ENCODE measurements at places on chromosomes 7 and 10.
A peak's percentile ranks its signal among the peaks of the same experiment; 100 is the strongest.

DNA sequence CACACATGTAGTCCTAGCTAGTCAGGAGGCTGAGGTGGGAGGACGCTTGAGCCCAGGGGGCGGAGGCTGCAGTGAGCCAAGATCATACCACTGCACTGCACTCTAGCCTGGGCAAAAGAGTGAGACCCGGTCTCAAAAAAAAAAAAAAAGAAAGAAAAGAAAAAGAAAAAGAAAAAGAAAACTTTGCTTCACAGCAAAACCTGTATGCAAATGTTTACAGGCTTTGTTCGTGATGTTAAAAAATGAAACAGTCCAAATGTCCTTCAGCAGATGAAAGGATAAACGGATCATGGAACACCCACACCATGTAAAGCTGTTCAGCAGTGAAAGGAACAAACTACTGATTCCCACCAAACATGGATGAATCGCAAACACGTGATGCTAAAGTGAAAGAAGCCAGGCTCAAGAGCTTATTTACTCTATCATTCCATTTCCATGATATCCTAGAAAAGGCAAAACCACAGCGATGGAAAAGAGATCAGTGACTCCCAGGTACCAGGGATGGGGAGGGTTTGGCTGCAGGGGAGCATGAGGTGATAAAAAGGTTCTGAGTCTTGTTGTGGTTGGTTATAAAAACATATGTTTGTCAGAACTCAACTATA, 15.1 kb downstream of the LRRC20 start:
- DNase-seq, result peak; percentile 64

GRCh38 chr7:81190997-81191768, 272.3 kb upstream of the SEMA3C start:
- peak; percentile 53 for DNase-seq

DNA sequence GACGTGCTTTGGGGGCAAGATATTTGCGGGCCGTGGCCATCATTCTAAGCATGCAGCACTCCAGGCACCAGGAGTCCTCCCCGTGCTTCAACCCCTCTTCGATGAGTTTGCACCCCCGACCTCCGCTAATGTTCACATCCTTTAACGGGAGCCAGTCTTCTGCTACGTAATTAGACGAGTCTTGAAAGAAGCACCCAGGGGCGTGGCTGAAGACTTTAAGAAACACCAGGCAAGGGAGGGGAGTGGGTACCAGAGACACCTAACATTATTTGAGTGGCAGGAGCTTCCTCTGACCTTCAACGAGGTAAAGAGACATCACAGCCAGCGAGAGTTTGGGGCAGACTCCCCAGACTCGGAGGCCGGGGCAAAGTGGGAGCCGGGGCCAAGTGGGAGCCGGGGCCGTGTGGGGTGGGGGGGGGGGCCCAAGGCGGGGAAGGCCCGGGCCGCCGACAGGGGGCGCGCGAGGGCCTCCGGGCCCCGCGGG, 31.1 kb upstream of the TOMM7 start:
- no peak for DNase-seq

DNA sequence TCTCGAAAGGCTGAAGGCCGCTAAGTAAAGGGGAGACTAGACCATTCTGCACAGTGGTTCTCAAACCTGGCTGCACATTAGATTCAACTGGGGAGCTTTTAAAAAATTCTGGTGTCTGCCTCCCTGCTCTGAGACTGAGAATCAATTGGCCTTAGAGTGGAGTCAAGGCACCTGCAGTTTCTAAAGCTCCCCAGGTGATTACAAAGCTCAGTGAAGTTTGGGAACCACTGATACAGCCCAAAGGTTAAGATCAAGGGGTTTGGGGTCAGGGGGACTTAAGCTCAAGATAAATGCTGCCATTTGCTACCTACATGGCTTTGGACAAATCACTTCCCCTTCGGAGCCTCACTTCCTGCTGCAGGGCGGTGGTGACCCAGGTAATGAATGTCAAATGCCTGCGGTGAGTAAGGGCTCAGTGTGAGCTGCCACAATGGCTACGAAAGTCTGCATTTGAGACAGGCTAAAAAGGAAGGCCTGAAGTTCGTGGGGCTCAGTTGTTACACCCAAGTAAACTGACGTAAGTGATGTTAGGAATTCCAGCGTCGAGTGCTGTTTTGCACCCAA, 72.3 kb downstream of the TLL2 start:
- no peak for DNase-seq

DNA sequence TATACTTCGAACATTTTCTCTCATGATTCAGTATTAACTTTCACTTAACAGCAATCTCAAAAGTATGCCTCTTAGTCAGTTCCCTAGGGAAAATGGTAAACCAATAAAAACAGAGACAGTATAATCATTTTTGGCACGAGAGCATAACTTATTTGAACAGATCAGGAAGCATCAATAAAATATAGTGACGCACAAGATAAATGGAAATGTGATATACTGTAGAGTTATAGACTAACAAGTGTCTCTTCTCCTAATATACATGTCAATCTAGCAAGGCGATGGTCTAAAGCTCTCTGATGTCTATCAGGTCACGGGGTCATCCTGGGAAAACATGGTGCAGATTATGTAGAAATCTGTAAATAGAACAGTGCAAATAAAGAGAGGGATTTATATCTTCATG, 131.6 kb downstream of the HGF start:
- peak; percentile 91 for DNase-seq

- DNase-seq, result peak; percentile 57
Observed at GRCh38 chr10:20898866-20899535, 1.9 kb upstream of the NEBL start.

- DNase-seq, result no peak
Observed at GRCh38 chr7:123872908-123873307, 27.9 kb downstream of the HYAL4 start.

DNA sequence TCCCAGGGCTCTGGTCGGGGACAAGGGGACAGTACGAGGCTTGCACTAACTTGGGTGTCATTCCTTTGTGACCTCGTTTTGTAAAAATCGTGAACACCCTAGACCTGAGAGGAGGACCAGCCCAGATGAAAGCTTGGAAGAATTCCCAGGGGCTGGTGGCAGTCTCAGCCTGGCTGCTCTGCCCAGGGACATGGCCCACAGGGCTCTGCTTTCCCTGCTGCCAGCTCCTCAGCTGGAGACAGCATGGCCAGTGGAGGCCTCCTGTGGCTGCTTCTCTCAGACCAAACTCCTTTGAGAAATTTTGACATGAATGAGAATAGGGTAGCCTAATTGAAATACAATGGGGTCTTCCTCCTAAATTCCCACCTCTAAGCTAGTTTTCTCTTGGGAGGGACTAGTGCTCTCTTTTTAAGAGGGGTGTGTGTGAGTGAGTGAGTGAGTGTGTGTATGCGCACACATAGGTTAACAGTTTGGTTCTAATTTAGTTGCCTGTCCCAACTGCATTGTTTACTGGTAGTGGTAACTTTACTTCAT, 140.3 kb upstream of the EFCAB10 start:
- no peak for DNase-seq

DNA sequence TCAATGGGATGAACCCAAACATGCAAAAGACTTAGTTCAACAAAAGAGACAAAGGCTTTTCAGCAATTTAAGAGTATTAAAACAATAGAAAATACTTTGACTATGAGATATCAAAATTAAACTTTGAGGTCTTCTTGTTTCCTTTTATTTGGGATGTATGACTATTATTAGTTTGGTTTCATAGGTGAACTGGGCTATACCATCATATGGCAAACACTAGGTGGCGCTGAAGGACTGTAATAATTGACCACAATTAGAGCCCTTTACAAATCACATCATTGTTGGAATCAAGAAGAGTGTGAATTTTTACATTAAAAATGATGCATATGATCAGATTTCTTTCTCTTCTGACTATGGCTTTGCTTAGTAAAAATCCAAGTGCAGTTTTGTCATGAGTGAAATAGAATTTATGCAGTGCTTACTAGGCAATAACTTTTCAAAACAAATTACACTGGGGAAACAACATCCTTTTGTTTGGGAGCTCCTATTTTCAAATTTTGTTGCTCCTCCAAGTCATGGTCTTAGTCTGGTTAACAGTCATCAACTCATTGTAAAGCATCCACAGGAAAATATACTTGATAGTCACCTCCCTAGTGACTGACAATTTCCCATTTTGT, 14.7 kb upstream of the NXPH1 start:
- peak; percentile 46 for DNase-seq

GRCh38 chr10:98364432-98365102, 50.4 kb downstream of the PYROXD2 start:
- no peak for DNase-seq

- no peak for DNase-seq
Observed at GRCh38 chr10:76618641-76619040, 1019.0 kb downstream of the KCNMA1 start.

DNA sequence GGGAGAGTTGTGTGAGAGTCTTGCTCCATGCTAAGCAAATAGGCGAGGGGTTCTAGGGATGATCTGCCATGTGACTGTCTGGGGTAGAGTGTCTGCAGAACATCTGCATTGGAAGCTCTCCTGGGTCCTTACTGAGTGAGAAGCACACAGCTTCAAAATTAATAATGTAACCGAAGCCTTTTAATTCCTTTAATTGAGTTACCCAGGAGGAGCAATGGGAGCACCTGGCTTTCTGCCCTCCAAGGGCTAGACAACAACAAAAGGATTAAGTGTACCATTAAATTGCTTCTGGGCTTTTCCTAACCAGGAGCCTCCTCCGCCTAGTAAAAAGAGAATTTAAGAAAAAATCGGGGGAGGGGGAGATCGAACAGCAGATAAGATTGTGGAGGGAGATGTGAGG, 102.0 kb upstream of the TBX20 start:
- DNase-seq, result no peak

DNA sequence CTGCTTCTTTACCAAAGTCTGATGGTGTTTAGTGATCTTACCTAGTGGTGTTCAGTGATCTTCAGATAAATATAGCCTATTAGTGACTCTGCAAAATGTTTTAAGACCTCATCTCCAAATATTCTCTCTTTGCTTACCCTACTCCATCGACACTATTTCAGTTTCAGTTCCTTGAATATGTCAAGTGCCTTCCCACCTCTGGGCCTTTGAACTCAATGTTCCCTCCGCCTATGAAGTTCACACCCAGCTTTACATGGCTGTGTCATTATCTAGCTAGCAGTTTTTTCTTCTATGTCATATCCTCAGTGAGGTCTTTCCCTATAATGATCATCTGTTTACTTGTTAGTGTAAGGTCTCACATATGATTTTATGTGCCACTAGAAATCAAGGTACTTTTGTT, 322.6 kb downstream of the DGKB start:
- no peak for DNase-seq

GRCh38 chr10:113369365-113369694, 183.5 kb upstream of the HABP2 start:
- DNase-seq, result no peak

DNA sequence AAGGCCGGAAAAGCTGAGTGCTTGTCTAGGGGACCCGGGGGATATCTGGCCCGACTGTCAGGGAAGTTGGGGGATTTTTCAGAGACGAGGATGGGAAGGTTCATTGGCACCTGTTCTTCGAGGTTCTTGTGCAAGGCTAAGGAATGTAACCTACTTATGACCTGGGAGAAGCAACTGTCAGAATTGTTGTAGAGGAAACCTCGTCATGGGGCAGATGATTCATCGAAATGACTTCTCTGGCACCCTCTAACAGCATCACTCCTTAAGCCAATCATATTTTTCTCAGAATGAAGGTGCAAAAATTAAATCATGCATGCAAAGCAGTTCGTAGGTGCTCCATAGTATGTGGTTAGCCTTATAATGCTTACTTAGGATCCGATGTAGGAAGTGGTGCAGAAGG, 58.6 kb downstream of the PLXDC2 start:
- DNase-seq, result no peak
